ENCODE measurements at places on chromosomes 13 and 19.

- H3K27me3 ChIP-seq: peaks cover 10% of the 10 kb centered on the region
- H3K4me3 ChIP-seq: no peak overlapping the region
- H3K36me3 ChIP-seq: no peaks in the 10 kb centered on the region
- no peak overlapping the region for H3K27ac ChIP-seq
- no peaks in the 10 kb centered on the region for H3K4me1 ChIP-seq
These were observed 7.5 kb downstream of the TEX101 start for GRCh38 chr19:43422000-43422688.

- no peaks in the 10 kb centered on the region for H3K4me1 ChIP-seq
- no peak for DNase-seq
- H3K27ac ChIP-seq: no peak overlapping the region
- H3K4me3 ChIP-seq: no peak overlapping the region
- no peaks in the 10 kb centered on the region for H3K27me3 ChIP-seq
These were observed 105.5 kb downstream of the MBNL2 start for GRCh38 chr13:97327506-97328221.

- H3K27me3 ChIP-seq: no peaks in the 10 kb centered on the region
- peaks cover 2% of the 10 kb centered on the region for H3K36me3 ChIP-seq
- H3K4me1 ChIP-seq: peaks cover 30% of the 10 kb centered on the region
These were observed 16.7 kb downstream of the KDM4B start for GRCh38 chr19:4985551-4985991.

DNA sequence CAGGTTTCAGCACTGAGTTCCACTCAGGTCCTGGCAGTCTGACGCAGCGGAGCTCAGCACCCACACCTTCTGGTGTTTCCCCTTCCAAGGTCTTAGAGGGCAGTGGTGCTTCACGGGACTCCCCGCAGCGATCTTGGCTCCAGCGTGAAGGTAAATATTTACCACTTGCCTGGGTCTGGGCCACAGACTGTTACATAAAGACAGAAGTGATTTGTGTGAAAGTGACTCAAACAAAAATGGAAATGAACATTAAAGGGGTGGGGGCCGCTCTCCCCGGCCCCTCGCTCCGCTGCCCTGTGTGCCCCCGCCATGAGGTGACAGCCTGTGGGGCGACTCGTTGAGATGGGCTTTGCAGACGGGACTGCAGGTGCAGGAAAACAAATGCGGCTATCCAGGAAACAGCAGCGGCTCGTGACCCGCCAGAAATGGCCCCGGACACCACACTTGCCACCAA is 55.0 kb downstream of the GGACT start:
- no peak overlapping the region for H3K4me3 ChIP-seq
- peaks cover 3% of the 10 kb centered on the region for H3K36me3 ChIP-seq
- no peak for DNase-seq
- no peaks in the 10 kb centered on the region for H3K27me3 ChIP-seq

DNA sequence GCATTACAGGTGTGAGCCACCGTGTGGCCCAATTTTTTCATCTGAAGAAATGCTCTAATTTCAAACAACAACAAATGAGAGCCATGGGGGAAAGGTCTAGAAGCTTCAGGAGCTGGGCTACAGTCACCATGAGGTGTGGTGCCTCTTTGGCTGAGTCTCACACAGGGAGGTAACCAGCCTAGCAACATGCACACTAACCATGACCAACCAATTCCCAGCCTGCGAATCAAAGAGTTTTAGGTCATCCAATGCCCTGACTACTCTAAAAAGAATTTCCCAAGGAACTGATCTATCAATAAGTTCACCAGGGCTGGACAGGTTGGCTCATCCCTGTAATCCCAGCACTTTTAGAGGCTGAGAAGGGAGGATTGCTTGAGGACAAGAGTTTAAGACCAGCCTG is 29.9 kb downstream of the PBX4 start:
- H3K36me3 ChIP-seq: peaks cover 13% of the 10 kb centered on the region
- no peak for DNase-seq
- H3K27me3 ChIP-seq: no peaks in the 10 kb centered on the region
- H3K27ac ChIP-seq: peak overlapping the region; percentile 43

- H3K4me1 ChIP-seq: peaks cover 72% of the 10 kb centered on the region
- H3K36me3 ChIP-seq: no peaks in the 10 kb centered on the region
- H3K27ac ChIP-seq: no peak overlapping the region
These were observed 79.3 kb upstream of the TM9SF2 start for GRCh38 chr13:99421758-99422585.

DNA sequence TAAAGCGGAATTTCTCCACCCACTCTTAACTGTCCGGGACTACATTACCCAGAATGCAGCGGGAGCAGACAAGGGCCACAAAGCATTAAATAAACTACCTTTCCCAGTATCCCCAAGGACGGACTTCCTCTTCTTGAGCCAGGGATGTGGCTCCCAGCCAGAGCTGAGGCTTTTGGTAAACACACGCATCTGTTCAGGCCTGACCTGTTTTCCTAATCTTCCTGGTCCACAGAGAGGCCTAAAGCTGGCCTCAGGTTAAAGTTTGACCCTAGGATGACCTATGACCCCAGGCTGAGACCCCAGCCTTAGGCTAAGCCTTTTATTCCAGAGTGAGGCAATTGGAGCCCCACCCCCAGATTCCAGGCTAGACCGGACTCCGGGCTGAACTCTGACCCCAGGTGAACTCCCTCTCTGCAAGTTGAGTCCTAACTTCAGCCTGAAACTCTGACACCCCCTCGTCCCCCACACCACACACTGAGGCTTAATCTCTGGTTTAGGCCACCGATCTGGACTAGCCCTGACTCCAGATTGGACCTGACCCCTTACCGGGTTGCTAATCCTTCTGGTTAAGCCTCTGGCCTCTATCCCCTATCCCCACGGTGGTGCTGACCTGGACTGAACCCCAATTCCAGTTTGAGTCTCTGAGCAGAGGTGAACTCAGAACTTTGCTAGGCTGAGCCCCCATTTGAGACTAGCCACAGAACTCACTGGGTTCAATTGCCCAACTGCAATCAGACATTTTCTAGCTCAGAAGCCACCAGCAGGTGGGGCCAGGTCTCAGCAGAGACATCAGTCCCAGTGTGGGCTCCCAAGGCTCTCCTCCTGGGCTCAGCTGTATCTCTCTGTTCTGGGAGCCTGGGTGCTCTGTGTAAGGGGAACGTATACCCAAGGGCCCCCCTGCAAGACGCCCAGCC is 750 bp upstream of the GPR108 start:
- no peaks in the 10 kb centered on the region for H3K27me3 ChIP-seq
- H3K36me3 ChIP-seq: peaks cover 12% of the 10 kb centered on the region
- DNase-seq: peak; percentile 70
- H3K27ac ChIP-seq: peak overlapping the region; percentile 79
- peak overlapping the region; percentile 51 for H3K4me3 ChIP-seq

DNA sequence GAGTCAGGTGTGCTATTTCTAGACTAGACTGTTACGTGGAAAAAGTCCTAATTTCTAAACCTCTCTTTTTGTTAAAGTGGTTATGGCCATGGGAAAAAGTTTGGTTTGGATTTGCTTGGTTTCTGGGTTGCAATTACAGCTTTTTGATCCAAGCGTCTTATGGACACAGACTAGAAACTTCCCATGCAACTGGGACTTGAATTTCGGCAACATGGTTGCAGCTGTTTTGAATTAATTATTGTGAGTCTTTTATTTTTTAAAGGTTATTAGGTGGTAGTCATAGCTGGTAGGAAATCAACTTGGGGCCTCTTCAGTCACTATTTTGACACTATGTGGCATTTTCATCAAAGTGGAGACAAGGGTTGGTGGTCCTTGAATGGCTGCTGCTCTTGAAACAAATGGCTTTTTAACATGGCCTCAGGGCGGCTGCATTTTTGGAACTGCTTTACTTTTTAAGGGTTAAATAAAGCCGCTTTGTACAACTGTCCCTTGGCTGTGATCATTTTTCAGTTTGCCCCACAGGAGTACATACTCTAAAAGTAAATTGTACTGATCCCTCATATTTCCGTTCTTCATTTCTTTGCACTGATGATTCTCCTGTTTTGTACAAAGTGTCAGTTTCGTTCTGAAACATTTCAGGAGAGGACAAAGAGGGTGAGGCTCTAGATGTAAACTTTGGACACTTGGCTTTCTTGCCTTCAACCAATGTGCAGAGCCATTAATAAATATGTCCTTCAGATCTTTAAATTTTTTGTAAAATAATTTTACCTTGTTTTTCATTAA is 15.9 kb downstream of the HNRNPM start:
- H3K4me1 ChIP-seq: peaks cover 2% of the 10 kb centered on the region
- H3K27ac ChIP-seq: no peak overlapping the region
- peaks cover 73% of the 10 kb centered on the region for H3K36me3 ChIP-seq
- H3K27me3 ChIP-seq: no peaks in the 10 kb centered on the region

DNA sequence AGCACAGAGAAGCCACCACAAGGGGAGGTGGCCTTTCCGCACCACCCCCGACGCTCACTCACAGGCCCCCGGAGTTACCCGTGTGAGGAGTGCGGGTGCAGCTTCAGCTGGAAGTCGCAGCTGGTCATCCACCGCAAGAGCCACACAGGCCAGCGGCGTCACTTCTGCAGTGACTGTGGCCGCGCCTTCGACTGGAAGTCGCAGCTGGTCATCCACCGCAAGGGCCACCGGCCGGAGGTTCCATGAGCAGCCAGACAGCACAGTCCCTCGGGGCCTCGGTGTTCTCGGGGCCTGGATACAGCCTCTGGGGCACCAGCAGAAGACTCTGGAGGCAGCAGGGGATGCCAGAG is 4.3 kb downstream of the ZNF446 start:
- DNase-seq: no peak
- H3K4me1 ChIP-seq: peaks cover 3% of the 10 kb centered on the region
- no peaks in the 10 kb centered on the region for H3K27me3 ChIP-seq
- H3K4me3 ChIP-seq: no peak overlapping the region
- H3K27ac ChIP-seq: no peak overlapping the region

DNA sequence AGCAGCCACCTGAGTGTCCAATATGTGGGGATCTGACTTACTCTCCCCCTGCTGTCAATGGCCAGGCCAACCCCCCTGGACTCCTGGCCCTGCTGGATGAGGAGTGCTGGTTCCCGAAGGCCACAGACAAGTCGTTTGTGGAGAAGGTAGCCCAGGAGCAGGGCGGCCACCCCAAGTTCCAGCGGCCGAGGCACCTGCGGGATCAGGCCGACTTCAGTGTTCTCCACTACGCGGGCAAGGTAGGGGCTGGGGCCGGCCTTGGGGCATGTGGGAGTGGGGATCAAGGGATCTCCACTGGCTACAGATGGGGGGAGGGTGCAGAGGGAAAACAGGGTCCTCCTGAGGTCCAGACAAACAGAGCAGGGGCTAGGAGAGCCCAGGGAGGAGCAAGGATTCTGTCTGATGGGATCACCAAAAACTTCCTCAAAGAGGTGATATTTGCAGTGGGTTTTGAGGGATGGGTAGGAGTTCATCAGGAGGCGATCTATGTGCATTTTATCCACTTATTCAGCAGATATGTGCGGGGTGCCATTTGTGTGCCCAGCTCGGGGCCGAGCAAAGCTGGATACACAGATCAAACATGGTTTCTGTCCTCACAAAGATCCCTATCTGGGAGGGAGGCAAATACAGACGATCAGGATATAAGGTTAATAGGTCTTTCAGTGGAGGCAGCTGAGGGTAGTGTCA is 47.2 kb downstream of the MYH14 start:
- H3K36me3 ChIP-seq: no peaks in the 10 kb centered on the region
- no peaks in the 10 kb centered on the region for H3K4me1 ChIP-seq
- DNase-seq: no peak
- H3K27me3 ChIP-seq: no peaks in the 10 kb centered on the region
- no peak overlapping the region for H3K27ac ChIP-seq

DNA sequence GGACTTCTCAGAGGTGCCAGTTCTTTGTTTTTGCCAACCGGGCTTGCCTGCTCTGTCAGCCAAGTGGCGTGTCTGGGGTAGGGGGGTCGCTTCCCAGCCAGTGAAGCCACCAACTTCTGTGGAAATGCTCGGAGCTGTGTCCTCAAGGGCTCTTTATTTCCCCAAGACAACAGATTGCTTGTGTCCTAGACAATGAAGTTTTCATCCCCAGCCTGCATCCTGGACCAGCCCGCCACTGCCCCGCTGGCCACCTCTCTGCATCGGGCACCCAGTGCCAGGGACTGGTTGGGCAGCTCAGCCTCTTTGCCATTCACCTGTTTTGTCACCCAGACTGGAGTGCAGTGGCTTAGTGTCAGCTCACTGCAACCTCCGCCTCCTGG is 3.7 kb downstream of the RAB11B start:
- no peak overlapping the region for H3K4me3 ChIP-seq
- H3K4me1 ChIP-seq: peaks cover 57% of the 10 kb centered on the region
- no peak for DNase-seq
- no peak overlapping the region for H3K27ac ChIP-seq

GRCh38 chr13:73717632-73718031 is 416.6 kb downstream of the KLF12 start:
- H3K27me3 ChIP-seq: no peaks in the 10 kb centered on the region
- H3K4me1 ChIP-seq: peaks cover 29% of the 10 kb centered on the region
- H3K27ac ChIP-seq: peak overlapping the region; percentile 84
- H3K4me3 ChIP-seq: no peak overlapping the region
- peaks cover 26% of the 10 kb centered on the region for H3K36me3 ChIP-seq

DNA sequence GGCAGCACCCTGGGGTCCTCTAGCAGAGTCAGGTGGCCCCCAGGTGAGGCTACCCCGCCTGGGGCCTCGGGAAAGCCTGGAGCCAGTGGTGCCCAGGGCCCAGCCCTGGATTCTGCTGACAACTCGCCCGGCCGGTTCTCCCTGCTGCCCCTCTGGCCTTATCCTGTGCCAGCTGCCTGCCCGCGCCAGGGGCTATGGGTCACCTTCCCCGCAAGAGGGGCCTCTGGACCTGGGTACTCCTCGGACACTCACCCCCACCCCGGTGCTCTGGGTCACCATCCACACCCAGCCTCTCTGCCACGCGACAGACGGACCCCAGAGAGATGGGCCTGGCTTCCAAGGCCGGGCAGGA is 24.0 kb downstream of the ZBTB7A start:
- H3K27me3 ChIP-seq: no peaks in the 10 kb centered on the region
- DNase-seq: no peak
- peaks cover 8% of the 10 kb centered on the region for H3K36me3 ChIP-seq

DNA sequence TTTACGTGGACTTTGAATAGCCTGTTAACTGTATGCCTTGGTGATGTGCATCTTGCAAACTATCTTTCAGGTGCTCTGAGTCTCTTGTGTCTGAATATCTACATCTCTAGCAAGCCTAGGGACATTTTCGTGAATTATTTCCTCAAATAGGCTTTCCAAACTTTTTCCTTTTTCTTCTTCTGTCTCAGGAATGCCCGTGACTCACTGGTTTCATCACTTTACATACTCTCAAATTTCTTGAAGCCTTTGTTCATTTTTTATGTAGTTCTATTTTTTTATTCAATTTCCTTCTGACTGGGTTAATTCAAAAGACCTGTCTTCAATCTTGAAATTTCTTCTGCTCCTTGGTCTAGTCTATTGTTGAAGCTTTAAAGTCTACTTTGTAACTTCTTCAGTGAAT is 332.2 kb downstream of the OXGR1 start:
- no peak for DNase-seq
- H3K36me3 ChIP-seq: no peaks in the 10 kb centered on the region
- no peaks in the 10 kb centered on the region for H3K4me1 ChIP-seq
